ENCODE measurements at places on chromosomes 11 and 22. TPM values are rescaled to one million over a fixed set of nuclear protein-coding genes. Genes with fewer than 3 reads are reported as not detected.

The SLC25A45 gene
- 26.3 TPM for total RNA-seq

The CDC42BPG gene
- total RNA-seq: 0.50 TPM

The MYEOV gene
- not detected for total RNA-seq

The AGBL2 gene
- total RNA-seq: 5.2 TPM

The SCARF2 gene
- 1.1 TPM for total RNA-seq

Data from T-helper 2 cell treated with Interferon-gamma antibody and Interleukin-4, amounts not matched to agents 100 ng/mL and 5 ng/mL, for 36 hours (primary cell).